ENCODE measurements at places on chromosomes 5 and 9. TPM values are rescaled to one million over a fixed set of nuclear protein-coding genes. Genes with fewer than 3 reads are reported as not detected.

Gene GABRA1
- 9.2 TPM for polyA plus RNA-seq

GRCh38 chr9:18009902-18010301 lies 431.0 kb downstream of the SH3GL2 start:
- no peak for DNase-seq

DNA sequence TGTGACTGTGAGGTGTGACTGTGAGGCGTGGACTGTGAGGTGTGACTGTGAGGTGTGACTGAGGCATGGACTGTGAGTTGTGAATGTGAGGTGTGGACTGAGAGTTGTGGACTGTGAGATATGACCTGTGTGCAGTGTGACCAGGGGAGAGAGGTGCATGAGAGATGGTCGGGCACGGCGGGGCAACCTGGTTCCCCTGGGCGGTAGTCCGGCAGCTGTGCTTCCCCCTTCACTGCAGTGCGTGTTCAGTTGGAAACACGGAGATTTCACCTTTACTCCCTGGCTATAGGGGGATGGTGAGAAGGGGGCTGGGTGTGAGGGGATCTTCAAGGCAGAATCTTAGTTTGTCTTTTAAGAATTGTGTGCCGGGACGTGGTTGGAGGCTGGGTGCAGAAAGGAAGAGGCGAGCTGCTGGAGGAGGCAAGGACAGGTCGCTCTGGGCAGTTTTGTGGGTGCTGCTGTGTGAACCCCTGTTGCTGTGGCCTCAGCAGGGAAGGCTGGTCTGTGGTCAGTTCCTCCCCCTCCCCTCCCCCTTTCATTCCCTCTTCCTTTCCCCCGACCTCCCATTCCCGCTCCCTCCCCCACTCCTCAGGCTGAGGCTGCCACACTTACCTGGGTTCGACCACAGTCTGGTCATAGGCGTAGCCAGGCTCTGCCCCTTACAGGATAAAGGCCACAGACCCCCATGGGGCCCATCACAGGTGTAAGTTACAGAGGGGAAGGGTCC lies 39.3 kb downstream of the CEP72 start:
- no peak for DNase-seq

Gene AK3
- polyA plus RNA-seq = 34.2 TPM

DNA sequence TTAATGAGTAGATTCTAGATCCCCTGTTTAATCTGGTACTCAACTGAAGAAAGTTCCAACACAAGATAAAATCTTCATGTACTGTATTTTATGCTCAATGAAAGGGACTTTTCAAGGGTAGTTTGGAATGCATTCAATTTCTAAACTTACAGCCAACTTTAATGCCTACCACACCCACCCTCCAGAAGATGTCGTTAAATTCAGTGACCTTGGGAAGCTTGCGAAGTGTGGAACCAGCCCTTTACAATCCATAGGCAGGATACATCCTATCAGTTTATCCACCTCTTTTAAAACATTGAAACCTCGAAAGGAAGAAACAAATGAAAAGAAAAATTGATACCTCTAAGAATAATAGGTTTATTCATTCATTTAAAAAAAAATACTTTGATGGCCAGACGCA lies 20.2 kb downstream of the TRPM6 start:
- no peak for DNase-seq

DNA sequence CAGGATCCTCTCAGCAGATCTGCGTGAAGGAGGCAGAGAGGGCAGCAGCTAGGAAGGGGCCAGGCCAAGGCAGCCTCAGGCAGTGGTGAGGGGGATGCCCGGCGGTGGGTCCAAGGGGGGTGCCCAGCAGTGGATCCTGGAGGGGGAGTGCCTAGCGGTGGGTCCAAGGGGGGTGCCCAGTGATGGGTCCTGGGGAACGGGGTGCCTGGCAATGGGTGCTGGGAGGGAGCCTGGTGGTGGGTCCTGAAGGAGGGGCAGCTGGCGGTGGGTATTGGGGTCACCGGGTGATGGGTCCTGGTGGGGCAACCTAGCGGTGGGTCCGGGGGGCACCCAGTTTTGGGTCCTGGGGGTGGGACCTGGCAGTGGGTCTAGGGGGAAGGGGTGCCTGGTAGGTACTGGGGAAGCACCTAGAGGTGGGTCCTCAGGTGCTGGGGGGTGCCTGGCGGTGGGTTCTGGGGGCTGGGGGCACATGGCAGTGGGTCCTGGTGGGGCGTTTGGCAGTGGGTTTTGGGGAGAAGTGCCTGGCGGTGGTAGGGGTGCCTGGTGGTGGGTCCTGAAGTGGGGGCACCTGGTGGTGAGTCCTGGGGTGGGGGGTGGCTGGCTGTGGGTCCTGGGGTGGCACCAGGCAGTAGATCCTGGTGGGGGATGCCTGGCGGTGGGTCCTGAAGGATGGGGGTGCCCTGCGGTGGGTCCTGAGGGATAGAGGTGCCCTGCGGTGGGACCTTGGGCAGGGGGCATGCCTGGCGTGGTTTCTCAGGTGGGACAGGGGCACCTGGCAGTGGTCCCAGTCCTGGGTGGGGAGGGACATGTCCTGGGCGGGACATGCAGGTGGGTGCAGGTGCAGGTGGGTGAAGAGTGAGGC lies 1.9 kb downstream of the LRRC14B start:
- DNase-seq = no peak

Gene CHMP5
- polyA plus RNA-seq = 65.5 TPM

GRCh38 chr9:113356686-113357292 lies 7.4 kb downstream of the BSPRY start:
- DNase-seq = peak; percentile 27

Gene CLTB
- 141 TPM for polyA plus RNA-seq

Gene HTR1A
- polyA plus RNA-seq = 0.24 TPM

- DNase-seq = no peak
Measured at GRCh38 chr5:151239237-151239861, 13.6 kb upstream of the GM2A start.

Gene TXNDC8
- polyA plus RNA-seq = not detected

GRCh38 chr5:77499441-77499840 lies 7.3 kb upstream of the WDR41 start:
- DNase-seq = no peak

Measured in brain (organoid and tissue), 16 donors.